Fibroblast of skin of right biceps (primary cell): ENCODE measurements at places on chromosomes 1 and 21.

DNA sequence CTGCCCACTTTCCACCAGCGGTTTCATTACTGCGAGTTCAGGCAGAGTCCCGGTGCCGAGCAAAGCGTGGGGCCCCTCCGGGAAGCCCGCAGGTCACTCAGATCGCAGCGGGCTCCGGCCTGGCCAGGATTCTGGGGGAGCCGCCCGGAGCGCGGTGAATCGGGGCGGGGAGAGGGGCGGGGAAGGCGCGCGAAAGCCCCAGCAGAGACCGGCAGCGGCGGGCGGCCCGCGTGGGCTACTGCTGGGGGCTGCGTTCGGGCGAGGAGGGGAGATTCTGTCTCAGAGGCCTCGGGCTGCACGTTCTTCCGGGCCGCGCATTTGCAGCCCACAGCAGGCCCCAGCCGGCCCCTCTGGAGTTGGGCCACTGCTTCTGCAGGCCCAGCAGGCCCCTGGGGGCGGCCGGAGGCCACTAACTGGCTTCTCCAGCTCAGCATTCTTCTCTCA is 64.7 kb downstream of the SCCPDH start:
- peak; percentile 24 for DNase-seq

DNA sequence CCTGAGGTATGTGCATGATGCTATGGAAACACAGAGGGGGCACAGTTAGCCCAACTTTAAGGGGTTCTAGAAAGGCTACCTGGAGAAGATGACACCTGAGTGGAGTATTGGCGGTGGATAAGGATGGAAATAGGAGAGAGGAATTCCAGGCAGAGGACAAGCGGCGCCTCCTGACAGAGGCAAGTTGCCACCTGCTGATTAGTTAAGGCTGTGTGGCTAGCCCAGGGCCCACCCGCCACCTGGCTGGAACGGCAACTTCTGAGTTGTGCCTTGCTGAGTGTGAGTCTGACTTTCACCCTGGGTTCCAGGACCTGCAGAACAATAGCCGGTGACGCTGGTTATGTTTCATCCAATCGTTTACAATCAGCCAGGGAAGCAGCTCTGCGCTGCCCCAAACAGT is 126.9 kb upstream of the LMO4 start:
- DNase-seq = no peak

- DNase-seq = no peak
Observed at GRCh38 chr1:28306301-28306949, 22.4 kb upstream of the MED18 start.

DNA sequence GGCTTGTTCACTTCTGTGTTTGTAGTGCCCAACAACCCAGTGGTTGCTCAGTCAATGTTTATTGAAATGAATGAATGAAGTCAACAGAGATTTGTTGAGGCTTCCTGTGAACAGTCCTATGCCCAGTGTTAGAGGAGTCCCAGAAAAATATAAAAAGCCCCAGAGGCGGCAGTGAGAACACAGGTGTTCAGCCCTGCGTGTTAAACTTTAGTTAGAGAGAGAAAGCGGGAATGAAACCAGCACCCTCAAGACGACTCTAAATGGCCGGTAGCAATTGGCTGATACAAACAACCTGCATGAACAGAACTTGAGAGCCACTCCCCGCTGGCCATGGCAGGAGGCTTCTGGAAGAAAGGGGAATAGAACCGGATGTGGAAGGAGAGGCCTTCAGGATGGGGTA is 22.6 kb downstream of the TMEM51 start:
- DNase-seq = no peak

GRCh38 chr1:197919346-197920066 is 2.3 kb downstream of the LHX9 start:
- no peak for DNase-seq

DNA sequence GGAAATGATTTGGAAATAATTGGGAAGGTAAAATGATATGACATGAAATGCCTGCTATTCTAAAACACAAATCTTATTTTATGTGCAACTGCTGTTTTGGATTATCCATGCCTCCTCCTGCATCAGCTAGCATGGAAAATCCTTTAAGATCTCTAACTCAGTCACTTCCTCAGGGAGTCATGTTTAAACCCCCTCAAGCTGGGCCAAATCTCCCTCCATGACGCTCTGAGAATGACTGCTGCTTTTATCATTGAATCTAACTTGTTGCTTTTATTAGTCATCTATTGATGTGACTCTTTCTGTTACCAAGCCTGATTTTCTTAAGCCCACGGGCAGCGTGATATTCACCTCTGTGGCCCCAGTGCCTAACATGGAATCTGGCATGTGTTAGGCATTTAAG is 324.8 kb downstream of the DISC1 start:
- DNase-seq = peak; percentile 79

- no peak for DNase-seq
Observed at GRCh38 chr1:151790940-151791651, 796 bp upstream of the TDRKH start.

DNA sequence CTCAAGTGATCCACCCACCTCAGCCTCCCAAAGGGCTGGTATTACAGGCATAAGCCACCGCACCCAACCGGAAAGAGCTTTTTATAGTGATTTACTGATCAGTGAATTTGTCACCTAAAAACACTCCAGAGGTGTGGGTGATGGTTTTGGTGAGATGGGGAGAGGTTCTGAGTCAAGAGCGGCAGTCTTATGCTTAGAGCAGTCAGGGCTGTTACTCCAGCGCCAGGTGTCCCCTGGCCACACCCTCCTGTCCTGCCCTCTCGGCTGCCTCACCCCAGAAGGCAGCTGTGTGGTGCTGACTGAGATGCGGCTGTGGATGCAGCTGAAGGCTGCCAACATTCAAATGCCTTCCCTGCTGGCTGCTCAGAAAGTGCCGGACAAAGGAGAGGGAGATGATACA is 94.5 kb upstream of the LPGAT1 start:
- no peak for DNase-seq
